ENCODE measurements at places on chromosomes 16 and 17. TPM values are rescaled to one million over a fixed set of nuclear protein-coding genes. Genes with fewer than 3 reads are reported as not detected.
A peak's percentile ranks its signal among the peaks of the same experiment; 100 is the strongest.

DNA sequence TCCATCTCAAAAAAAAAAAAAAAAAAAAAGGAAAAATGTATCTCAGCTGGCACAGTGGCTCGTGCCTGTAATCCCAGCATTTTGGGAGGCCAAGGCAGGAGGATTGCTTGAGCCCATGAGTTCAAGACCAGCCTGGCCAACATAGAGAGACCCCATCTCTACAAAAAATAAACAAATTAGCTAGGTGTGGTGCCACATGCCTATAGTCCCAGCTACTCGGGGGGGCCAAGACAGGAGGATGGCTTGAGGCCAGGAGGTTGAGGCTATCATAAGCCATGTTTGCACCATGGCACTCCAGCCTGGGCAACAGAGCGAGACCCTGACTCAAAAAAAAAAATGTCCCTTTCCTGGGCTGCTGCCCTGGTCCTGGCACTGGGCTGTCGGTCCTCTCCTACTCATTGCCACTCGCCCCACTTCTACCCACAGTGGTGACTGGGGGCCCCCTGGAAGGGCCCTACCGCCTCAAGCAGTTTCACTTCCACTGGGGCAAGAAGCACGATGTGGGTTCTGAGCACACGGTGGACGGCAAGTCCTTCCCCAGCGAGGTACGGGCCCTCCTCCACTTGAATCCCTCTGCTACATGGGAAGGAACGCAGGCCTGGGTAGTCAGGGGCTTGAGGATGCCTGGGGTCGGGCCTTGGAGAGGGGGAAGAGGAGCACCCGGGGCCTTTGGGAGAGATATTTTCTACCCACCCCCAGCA is 6.1 kb downstream of the CA7 start:
- no peaks in the 10 kb centered on the region for H3K4me1 ChIP-seq
- H3K27me3 ChIP-seq: peaks cover 6% of the 10 kb centered on the region
- no peaks in the 10 kb centered on the region for H3K36me3 ChIP-seq
- no peak for DNase-seq

DNA sequence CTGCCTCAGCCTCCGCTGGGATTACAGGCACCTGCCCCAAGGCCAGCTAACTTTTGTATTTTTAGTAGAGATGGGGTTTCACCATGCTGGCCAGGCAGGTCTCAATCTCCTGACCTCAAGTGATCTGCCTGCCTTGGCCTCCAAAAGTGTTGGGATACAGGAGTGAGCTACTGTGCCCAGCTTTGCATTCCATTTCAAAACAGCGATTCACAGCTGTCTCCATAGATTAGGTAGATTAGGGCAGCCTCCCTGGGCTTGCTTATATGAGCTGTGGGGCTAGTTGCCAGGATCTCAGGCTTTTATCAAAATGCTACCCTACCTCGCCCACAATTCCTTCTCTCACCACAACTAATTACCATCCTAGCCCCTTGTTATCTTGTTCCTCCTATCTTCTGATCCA is 176.4 kb upstream of the ZKSCAN2 start:
- no peak overlapping the region for H3K27ac ChIP-seq
- no peaks in the 10 kb centered on the region for H3K36me3 ChIP-seq
- no peaks in the 10 kb centered on the region for H3K4me1 ChIP-seq
- DNase-seq: no peak

DNA sequence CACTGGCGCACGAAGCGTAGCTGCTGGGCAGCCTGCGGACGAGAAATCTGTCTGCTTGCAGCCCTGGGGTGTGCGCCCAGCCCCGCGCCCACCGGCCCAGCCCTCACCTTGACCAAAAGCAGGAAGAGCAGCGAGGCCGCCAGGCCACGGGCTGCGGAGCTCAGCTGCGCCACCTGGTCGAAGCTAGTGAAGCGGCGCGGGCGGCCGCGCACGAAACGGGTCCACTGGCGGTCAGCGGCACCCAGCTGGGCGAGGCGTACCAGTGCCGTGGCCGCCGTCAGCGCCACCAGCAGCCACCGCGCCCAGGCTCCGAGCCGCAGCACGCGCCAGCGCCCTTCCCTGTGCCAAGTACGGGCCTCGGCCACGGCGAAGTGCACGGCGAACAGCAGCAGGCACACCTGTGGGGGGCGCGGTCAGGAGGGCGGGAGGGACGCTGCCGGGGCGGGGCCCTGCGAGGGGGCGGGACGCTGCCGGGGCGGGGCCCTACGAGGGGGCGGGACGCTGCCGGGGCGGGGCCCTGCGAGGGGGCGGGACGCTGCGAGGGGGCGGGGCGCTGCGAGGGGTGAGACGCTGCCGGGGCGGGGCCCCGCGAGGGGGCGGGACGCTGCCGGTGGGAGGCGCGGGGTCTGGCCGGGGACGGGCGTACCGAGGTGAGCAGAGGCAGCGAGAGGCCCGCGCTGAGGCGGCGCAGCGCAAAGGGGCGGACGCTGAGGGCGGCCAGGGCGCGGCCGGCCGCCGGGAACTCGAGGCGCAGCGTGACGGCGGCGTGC is 43.2 kb downstream of the TSC2 start:
- H3K27ac ChIP-seq: peak overlapping the region; percentile 21
- peaks cover 89% of the 10 kb centered on the region for H3K36me3 ChIP-seq
- no peaks in the 10 kb centered on the region for H3K4me1 ChIP-seq
- DNase-seq: peak; percentile 91
- H3K27me3 ChIP-seq: no peaks in the 10 kb centered on the region

GRCh38 chr16:75806487-75806886 is 80.2 kb upstream of the CPHXL start:
- no peaks in the 10 kb centered on the region for H3K4me1 ChIP-seq
- DNase-seq: no peak
- H3K4me3 ChIP-seq: no peak overlapping the region

GRCh38 chr16:23667355-23667659 is 11.4 kb upstream of the PLK1 start:
- no peak overlapping the region for H3K4me3 ChIP-seq
- peaks cover 76% of the 10 kb centered on the region for H3K36me3 ChIP-seq
- no peaks in the 10 kb centered on the region for H3K27me3 ChIP-seq

The HOXB5 gene
- 3.8 TPM for total RNA-seq

DNA sequence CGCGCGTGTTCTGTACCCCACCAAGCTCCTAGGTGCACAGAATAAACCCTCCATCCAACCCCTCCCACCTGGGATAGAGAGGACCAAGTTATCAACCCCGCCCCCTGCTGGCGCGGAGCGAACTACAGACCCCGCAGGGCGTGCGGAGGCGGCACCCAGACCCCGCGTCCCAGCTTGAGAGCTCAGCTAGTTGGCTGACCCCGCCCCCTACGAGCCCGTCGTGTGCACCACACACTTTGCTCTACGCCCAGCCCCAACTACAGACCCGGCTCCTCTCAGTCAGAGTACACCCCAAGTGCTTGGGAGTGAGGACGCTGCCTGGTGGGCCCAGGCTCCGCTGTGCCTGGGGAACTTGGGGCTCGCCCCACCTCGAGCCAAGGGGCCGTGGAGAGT is 1.5 kb downstream of the GRIN2A start:
- no peaks in the 10 kb centered on the region for H3K4me1 ChIP-seq
- peaks cover 32% of the 10 kb centered on the region for H3K27me3 ChIP-seq
- H3K36me3 ChIP-seq: no peaks in the 10 kb centered on the region
- no peak overlapping the region for H3K4me3 ChIP-seq

DNA sequence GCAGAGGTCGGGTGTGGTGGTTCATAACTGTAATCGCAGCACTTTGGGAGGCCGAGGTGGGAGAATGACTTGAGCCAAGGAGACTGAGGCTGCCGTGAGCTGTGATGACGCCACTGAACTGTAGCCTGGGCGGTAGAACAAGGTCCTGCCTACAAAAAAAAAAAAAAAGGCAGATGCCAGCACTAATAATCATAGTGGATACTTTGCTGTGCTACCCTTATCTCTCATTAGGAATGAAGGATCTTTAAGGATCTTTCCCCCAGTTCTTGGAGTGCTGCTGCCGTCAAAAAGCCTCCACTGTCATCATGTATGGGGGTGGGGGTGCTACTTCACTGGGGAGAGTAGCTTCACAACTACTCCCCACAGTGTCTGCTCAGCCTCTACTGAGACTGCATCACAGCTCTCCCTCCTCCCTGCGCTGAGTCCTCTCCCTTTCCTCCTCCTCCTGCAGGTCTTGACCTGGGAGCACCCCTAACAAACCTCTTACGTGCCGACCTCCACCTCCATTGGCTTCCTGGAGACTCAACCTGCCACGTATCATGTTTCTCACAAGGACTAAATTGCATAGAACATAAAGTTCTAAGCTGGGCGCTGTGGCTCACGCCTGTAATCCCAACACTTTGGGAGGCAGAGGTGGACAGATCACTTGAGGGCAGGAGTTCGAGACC is 24.4 kb upstream of the ST6GALNAC1 start:
- H3K4me3 ChIP-seq: no peak overlapping the region
- no peaks in the 10 kb centered on the region for H3K27me3 ChIP-seq
- no peaks in the 10 kb centered on the region for H3K36me3 ChIP-seq
- peaks cover 14% of the 10 kb centered on the region for H3K4me1 ChIP-seq

The ABCA9 gene
- 6.3 TPM for total RNA-seq

- H3K27ac ChIP-seq: no peak overlapping the region
- H3K36me3 ChIP-seq: no peaks in the 10 kb centered on the region
- H3K27me3 ChIP-seq: no peaks in the 10 kb centered on the region
- DNase-seq: no peak
- no peaks in the 10 kb centered on the region for H3K4me1 ChIP-seq
- H3K4me3 ChIP-seq: no peak overlapping the region
These were observed 13.8 kb downstream of the HROB start for GRCh38 chr17:44155488-44155887.

DNA sequence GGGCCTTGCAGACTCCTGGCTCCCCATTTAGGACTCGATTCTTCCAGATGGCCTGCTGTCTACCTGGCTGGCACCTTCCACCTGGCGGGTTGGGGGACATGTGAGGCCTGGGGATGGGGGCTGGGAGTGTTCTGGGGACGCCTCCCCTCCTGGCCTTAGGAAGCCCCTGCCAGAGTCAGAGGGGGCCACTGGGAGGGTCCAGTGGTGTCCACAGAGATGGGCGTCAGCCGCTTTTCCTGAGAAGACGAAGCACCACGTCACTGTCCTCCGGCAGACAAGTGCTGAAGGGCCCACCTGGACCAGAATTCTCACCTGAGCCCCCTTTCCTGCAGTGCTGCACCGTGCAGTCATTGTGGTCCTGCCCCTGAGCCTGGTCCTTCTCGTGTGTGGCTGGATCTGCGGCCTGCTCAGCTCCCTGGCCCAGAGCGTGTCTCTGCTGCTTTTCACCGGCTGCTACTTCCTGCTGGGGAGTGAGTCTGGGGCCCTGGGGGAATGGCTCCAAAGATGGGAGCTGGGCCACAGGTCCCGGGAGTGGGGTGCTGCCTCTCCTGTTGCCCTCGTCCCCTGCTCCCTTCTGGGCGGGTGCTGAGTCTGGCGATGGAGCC is 2.9 kb downstream of the TMEM235 start:
- H3K4me1 ChIP-seq: no peaks in the 10 kb centered on the region
- H3K27me3 ChIP-seq: peaks cover 27% of the 10 kb centered on the region
- no peak overlapping the region for H3K27ac ChIP-seq
- DNase-seq: no peak

- no peaks in the 10 kb centered on the region for H3K4me1 ChIP-seq
- no peak for DNase-seq
- H3K27ac ChIP-seq: no peak overlapping the region
- H3K27me3 ChIP-seq: no peaks in the 10 kb centered on the region
These were observed 78.7 kb upstream of the GPRC5B start for GRCh38 chr16:19963301-19963700.

GRCh38 chr16:5605404-5605803 is 507.8 kb upstream of the EEF2KMT start:
- H3K27ac ChIP-seq: no peak overlapping the region
- no peak overlapping the region for H3K4me3 ChIP-seq
- H3K27me3 ChIP-seq: no peaks in the 10 kb centered on the region
- H3K36me3 ChIP-seq: no peaks in the 10 kb centered on the region
- H3K4me1 ChIP-seq: no peaks in the 10 kb centered on the region

- H3K36me3 ChIP-seq: no peaks in the 10 kb centered on the region
- no peak overlapping the region for H3K27ac ChIP-seq
- peaks cover 20% of the 10 kb centered on the region for H3K4me1 ChIP-seq
- no peak for DNase-seq
These were observed 4.2 kb downstream of the SLC2A4 start for GRCh38 chr17:7285679-7286078.

The SOCS7 gene
- total RNA-seq: 17.3 TPM

DNA sequence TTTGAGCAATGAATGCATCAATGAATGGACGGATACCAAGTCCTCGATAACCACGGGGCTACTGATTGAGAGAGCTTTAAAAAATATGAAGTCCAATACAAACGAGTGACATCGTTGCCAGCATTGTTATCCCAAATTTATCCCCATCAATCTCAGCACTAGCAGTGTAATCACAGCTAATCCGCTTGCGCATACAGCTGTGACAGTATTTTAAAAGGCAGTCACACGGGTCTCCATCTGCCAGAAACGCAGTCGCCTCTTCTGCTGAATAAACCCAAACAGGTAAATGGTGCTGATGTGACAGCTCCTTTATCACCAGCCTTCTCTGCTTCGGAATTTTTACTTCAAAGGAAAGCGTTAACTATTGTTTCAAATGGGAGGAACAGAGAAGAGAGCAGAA is 311.1 kb downstream of the XYLT1 start:
- no peak overlapping the region for H3K4me3 ChIP-seq
- no peaks in the 10 kb centered on the region for H3K4me1 ChIP-seq
- H3K27me3 ChIP-seq: no peaks in the 10 kb centered on the region
- no peak for DNase-seq

DNA sequence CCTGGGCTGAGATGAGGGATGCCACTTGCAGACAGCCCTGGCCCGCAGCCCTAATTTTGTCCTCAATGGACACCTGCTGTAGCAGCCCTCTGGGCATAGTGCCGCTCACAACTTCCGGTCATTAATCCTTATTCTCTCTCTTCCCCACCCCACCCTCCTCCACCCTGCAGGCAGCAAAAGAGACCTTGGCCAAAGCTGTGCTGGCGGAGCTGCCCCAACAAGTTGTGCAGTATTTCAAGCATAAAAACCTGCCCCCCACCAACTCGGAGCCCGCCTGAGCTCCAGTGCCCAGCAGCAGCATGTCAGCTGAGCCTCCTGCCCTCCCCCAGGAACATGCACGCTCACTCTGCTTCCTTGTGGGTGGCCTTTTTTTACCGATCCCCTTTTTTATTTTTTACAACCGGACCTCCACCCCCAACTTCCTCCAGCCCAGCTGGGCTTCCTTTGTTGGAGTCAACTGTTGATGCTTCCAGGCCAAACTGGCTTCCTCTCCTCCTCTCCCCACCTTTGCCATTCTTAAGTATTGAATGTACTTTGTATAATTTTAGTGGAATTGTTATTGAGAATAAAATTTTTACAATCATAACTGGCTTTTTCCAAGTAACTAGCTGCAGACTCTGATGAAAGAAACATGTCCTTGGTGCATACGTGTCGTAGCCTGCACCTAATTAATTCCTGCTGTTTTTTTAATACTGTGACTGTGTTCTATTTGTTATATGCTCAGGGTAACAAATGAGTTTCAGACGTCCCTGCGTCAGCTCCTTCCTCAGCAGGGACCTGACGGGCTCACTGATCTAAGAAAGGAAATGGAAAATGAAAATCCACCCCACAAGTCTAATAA is 38.2 kb downstream of the PSME3IP1 start:
- peak overlapping the region; percentile 28 for H3K27ac ChIP-seq
- H3K36me3 ChIP-seq: peaks cover 3% of the 10 kb centered on the region
- H3K27me3 ChIP-seq: no peaks in the 10 kb centered on the region
- no peaks in the 10 kb centered on the region for H3K4me1 ChIP-seq
- DNase-seq: peak; percentile 11
- no peak overlapping the region for H3K4me3 ChIP-seq
